ENCODE measurements at places on chromosomes 12 and 14. TPM values are rescaled to one million over a fixed set of nuclear protein-coding genes. Genes with fewer than 3 reads are reported as not detected.

The ANKRD9 gene
- 9.8 TPM for total RNA-seq

The COX8C gene
- 0.39 TPM for total RNA-seq

The TSPAN9 gene
- 8.6 TPM for total RNA-seq

The TAS2R42 gene
- not detected for total RNA-seq

The TAS2R50 gene
- total RNA-seq = 3.1 TPM

All from placental epithelial cell (primary cell).